ENCODE measurements at places on chromosomes 6 and 20.

GRCh38 chr6:108588586-108588985, 27.9 kb downstream of the FOXO3 start:
- no peak for DNase-seq

GRCh38 chr6:90703336-90703735, 116.5 kb upstream of the MAP3K7 start:
- no peak for DNase-seq

GRCh38 chr20:53930651-53931504, 139.5 kb downstream of the BCAS1 start:
- no peak for DNase-seq

DNA sequence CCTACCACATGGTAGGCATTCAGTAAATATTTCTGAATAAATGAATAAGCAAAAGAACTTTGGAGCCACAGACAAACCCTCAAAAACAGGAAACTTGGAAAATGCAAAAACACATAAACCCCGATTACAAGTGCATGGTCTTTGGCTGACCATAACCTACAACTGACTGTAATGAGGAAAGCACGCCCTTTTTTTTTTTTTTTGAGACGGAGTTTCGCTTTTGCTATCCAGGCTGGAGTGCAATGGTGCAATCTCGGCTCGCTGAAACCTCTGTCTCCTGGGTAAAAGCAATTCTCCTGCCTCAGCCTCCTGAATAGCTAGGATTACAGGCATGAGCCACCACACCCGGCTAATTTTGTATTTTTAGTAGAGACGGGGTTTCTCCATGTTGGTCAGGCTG, 11.9 kb upstream of the LATS1 start:
- DNase-seq: no peak

DNA sequence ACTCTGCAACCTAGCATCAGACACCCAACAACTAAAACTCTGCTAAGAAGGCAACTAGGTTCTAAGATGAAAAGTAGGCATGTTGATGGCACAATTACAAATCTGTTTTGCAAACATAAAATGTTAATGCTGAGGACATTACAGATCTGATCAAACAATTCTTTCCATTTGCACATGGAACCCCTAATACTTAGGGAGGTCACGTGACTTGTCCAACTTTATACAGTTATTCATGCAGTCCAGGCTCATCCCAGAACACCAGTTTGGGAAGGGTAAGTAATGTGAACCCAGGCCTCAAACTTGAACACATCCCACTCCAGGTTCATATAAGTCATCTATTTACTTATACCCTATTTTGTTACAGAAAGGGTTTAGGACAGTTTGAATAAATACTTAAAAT, 247.2 kb downstream of the HACE1 start:
- DNase-seq: no peak

DNA sequence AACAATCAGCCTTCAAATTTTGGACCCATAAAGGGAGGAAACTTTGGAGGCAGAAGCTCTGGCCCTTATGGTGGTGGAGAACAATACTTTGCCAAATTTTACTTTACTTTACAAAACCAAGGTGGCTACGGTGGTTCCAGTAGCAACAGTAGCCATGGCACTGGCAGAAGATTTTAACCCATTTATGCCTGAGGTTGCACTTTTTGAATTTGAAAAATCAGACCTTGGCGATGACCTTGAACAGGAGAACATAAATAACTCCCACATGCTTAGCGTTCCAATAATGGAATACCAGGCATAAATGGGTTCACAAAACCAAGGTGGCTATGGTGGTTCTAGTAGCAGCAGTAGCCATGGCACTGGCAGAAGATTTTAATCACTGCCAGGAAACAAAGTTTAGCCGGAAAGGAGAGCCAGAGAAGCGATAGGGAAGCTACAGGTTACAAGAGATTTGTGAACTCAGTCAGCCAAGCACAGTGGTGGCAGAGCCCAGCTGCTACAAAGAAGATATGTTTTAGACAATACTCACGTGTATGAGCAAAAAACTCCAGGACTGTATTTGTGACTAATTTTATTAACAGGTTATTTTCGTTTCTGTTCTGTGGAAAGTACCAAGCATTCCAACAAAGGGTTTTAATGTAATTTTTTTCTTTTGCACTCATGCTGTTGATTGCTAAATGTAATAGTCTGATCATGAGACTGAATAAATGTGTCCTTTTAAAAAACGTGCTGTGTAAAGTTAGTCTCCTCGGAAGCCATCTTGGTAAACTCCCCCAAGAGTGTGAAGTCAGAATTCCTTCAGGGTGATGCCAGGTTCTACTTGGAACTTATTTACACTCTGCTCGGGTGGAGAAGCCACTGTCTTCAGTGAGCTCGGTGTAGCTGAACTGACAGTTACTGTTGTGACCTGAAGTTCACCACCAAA, 6.7 kb downstream of the SFT2D1 start:
- DNase-seq: no peak

Measured in lower leg skin (tissue), 4 donors.